HEK293T (cell line): ENCODE measurements at places on chromosomes 1 and 21.

- DNase-seq, result no peak
These were observed 5.6 kb downstream of the LCK start for GRCh38 chr1:32256473-32257226.

DNA sequence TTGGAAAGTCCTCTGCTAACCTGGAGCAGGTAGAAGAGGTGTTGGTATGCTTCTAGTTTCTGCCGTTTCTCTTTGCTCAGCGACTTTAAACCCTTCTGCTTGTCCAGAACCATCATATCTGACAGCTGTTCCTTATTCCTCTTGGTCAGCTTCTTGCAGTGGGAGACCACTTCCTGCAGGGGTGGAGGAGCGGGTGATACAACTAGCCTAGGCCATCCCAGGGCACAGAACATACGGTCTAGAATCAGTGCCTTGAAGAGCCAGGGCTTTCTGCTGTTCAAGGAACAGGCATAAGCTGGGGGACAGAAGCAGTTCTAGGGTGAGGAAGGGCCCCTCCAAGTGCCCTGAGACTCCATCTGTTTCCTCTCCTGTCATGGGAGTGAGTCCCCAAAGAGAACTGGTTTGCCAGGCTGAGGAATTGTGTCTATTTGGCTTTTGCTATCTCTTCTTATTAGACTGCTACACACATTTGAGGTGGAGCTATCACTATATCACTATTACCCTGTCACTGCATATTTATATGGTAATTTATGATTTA lies 32.5 kb downstream of the IQGAP3 start:
- no peak for DNase-seq

DNA sequence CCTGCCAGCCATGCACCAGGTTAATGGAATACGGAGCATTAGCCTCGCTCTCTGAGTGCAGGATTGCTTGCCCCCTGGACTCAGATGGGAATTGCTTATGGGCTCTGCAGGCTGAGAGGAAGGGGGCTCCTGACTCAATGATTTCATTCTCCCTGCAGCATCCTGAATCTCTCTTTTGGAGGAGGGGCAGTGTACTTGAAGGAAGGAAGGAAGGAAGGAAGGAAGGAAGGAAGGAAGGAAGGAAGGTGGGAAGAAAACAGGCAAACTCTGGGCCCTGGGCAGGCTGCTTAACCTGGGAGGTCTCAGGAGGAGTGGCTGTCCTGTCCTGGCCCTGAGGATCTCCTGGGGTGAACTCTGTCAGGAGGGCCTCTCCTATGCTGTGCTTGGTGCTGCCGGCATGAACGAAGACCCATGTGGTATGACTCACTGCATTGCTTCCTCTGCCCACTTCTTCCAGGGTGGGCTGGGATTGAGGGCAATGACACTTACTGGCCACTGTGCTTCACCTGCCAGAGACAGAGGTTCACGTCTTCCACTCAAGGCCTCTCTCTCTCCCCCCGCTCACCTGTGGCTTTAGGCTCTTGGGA lies 257.1 kb upstream of the CSF3R start:
- DNase-seq, result no peak

DNA sequence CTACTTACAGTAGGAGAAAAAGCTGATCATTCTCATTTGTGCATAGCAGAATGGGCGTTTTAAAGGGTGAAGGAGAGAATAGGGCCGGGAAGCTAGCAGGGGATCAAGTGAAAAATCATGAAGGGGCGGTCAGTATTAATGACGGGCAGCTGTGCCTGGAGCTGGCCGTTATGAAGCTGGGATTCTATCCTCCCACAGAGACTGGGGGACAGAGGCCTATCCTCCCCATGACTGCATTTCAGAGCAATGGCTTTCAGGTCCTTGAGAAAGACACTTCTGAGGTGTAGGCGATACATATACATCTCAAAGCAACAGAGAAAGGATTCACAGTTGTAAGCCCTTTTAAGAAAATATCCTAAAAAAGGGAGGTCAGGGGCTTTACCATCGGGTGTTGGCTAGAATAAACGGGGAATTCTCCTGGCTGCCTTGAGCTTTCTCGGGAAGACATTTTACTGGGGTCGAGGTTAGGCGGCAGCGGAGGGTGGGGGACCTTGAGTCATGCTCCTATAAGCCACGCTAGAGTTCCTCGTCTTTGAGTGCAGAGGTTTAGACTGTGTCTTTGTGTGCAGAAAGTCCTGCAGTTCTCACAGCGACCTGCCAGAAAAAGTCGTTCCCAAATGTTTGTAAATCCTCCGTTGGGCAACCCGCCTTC lies 559 bp upstream of the MTARC2 start:
- no peak for DNase-seq

GRCh38 chr1:91610789-91611188 lies 110.1 kb downstream of the CDC7 start:
- DNase-seq, result no peak
